ENCODE measurements at places on chromosomes 2 and 18.
A peak's percentile ranks its signal among the peaks of the same experiment; 100 is the strongest.

DNA sequence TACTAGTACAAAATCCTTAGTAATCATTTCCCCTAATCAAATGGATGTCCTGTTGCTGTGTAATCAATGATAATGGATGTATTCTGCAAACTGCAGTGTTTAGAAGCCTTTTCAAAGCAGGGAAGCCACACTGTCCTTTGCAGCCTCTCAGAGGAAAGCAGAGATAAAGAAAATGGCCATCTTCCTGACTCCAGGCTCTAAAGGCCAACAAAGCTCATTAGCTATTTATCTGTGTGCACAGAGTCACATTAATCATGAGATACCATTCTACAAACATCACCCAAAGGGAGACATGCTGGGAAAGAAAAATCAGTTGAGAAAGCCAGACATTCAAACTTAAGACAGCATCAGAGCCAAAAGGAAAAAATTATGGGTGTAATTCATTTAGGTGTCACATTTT, 165.0 kb downstream of the RAD51AP2 start:
- no peak for DNase-seq

- no peak for DNase-seq
Measured at GRCh38 chr2:78779761-78780160, 245.7 kb upstream of the REG3G start.

GRCh38 chr18:31490833-31491232, 7.1 kb upstream of the DSG2 start:
- no peak for DNase-seq

GRCh38 chr2:38268691-38269327, 108.3 kb downstream of the ATL2 start:
- DNase-seq, result no peak

GRCh38 chr2:25537526-25537925, 135.9 kb downstream of the DTNB start:
- DNase-seq, result no peak

DNA sequence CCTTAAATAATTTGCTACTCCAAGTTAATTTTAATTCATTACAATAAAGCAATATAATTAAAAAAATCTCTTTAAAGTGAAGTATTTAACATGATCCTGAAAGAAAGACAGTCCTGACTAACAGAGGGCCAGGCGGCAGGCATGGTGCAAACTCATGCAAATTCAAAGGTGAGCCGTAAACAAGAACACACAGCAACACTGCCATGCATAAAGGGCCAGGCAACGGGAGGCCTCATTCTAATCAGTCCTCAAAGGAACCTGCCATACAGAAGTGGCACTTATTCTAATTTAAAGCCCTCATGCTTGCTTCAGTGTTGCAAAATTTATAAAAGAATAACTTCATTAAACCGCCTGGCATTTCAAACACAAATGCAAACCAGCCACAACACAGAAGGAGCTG, 277.0 kb downstream of the ZNF521 start:
- DNase-seq, result no peak

- DNase-seq, result no peak
Measured at GRCh38 chr2:17864676-17865075, 13.8 kb upstream of the KCNS3 start.

DNA sequence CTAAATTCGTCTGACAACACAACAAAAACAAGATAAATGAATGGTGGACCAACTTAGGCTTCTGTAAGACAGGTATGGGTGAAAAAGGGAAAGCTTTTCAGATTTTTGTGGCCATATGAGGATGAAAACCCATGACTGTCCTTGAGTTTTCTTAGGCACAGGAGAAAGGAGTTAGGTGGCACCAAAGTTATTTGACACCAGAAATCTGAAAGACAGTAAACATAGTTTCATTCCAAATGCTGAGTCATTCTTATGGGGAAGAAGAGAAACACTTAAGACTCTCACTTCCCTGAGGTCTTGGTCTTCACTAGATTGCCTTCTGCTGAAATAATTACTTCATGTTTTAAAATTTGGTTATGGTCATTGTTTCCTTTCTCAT, 5.2 kb upstream of the GPD2 start:
- peak; percentile 62 for DNase-seq

- DNase-seq, result no peak
Measured at GRCh38 chr2:72955228-72956049, 38.1 kb downstream of the EMX1 start.

GRCh38 chr2:104443145-104443544, 410.8 kb upstream of the POU3F3 start:
- DNase-seq, result no peak

DNA sequence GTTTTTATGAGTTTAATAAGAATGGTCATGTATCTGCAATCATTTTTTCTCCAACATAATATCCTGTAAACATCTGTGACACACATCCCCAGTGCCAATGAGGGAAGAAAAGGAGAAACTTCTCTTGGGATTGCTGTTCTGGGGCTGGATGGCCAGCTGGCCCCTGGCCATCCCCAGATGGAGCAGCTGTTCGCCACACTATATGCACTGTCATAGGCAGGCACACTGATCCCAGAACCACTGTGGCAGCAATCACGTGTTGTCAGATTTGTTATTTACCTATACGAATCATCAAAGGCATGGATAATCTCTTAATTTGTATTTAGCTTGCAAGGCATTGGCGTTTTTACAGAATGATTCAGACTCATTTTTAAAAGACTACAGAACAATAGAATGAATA, 167.6 kb upstream of the ACAA2 start:
- no peak for DNase-seq

- DNase-seq, result peak; percentile 6
Measured at GRCh38 chr2:221103930-221104329, 468.2 kb downstream of the EPHA4 start.

- no peak for DNase-seq
Measured at GRCh38 chr2:56217106-56217505, 33.3 kb downstream of the CCDC85A start.

DNA sequence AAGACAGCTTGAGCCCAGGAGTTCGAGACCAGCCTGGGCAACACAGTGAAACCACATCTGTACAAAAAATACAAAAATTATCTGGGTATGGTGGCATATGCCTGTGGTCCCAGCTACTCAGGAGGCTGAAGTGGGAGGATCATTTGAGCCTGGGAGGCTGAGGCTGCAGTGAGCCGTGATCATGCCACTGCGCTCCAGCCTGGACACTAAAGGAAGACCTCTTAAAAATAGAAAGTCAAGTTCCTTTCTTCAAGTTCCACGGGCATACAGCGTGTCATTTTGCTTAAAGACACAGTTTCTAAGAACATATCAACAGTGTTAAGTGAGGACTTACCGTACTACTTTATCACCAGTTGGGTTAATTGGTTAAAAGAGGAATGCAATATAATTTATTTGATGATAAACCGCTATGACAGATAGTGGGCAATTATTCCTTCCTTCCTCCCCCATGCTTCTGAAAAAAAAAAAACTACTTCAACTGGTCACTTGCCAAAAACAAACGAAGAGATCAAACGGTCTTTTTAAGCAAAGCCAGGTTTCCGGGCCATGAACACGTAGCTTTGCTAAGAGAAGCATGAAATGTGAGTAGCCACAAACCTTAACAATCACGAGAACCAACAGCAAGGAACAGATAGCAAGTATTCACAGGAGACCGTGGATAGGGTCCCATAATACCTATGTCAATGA, 21.4 kb downstream of the AP1S3 start:
- DNase-seq, result peak; percentile 40

GRCh38 chr18:46013484-46014189, 46.5 kb upstream of the EPG5 start:
- no peak for DNase-seq

GRCh38 chr2:144310889-144311608, 208.9 kb downstream of the ZEB2 start:
- no peak for DNase-seq

GRCh38 chr2:34012715-34013302, 413.7 kb upstream of the FAM98A start:
- peak; percentile 54 for DNase-seq

GRCh38 chr2:240400371-240401161, 34.9 kb upstream of the GPC1 start:
- DNase-seq, result no peak

GRCh38 chr18:42545825-42546224, 569.7 kb downstream of the RIT2 start:
- DNase-seq, result peak; percentile 41

- DNase-seq, result peak; percentile 72
Measured at GRCh38 chr2:42974721-42975717, 182.6 kb upstream of the HAAO start.

GRCh38 chr2:159484532-159484931, 131.8 kb downstream of the BAZ2B start:
- no peak for DNase-seq

DNA sequence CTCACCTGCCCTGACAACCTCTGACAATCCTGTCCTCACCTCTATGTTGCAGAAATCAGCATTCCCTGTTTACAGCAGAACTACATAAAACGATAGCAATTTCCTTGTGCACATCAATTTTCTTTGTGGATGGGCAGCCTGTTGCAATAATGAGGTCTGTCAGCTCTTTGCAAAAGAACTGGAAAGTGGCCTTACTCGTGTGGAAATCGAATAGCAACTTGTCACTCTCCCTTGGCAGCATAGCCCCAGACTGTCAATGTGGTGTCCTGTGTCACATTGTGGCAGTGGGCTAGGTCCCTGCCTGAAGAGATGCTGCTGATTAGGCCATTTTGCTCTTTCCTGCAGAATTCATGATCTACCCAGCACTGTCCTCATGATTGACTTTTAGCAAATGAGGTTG, 531.9 kb downstream of the CCDC85A start:
- DNase-seq, result no peak

- DNase-seq, result peak; percentile 13
Measured at GRCh38 chr2:168343586-168343985, 96.2 kb upstream of the STK39 start.

DNA sequence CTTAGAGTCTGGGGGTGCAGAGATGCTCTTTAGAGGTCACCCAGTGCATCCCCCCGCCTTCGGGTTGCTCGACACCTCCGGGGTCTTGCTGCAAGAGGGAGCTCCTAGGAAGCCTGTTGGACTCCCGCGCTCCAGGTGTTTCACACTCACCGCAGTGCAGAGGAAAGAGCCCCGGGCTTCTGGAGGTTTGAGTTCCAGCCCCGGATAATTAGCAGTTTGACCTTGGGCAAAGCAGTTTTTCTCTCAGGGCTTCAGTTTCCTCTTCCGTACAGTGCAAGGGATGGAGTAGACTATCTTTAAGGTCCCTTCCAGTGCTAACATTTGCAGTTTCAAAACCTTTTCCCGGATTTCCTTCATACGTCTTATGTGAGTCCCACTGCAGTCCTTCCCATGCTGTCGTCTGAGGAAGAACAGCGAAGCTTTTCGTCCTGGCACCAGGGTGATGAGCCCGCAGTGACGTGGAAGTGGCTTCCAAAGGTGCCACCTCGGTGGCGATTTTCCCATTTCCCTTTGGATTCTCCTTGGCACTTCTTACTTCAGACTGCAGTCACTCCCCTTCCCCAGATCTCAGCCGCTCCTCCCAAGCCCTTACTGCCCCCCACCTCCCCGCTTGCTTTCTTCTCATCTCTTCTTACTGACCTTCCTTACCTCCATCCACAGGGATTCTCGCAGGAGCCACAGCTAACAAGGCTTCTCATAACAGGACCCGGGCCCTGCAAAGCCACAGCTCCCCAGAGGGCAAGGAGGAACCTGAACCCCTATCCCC, 585 bp downstream of the PNKD start:
- no peak for DNase-seq

GRCh38 chr2:226267516-226268289, 531.9 kb downstream of the IRS1 start:
- DNase-seq, result peak; percentile 20

DNA sequence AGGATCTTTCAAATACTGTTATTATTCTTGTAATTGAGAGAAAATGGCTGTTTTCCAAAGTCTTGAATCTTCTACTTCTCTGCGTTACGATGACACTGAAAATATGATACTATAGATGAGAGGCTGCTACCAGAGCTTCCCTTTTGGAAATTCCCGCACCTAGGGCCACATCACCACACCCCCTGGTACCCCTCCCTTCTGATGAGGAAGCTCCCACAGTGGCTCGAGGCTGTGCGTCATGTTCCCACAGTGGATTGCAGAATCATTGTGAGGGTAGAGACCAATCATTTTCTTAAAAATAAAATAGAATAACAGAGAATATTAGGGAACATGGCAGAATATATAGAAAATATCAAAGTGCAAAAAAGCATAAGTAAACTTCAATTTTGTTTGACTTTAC, 268.9 kb upstream of the SMIM21 start:
- no peak for DNase-seq

DNA sequence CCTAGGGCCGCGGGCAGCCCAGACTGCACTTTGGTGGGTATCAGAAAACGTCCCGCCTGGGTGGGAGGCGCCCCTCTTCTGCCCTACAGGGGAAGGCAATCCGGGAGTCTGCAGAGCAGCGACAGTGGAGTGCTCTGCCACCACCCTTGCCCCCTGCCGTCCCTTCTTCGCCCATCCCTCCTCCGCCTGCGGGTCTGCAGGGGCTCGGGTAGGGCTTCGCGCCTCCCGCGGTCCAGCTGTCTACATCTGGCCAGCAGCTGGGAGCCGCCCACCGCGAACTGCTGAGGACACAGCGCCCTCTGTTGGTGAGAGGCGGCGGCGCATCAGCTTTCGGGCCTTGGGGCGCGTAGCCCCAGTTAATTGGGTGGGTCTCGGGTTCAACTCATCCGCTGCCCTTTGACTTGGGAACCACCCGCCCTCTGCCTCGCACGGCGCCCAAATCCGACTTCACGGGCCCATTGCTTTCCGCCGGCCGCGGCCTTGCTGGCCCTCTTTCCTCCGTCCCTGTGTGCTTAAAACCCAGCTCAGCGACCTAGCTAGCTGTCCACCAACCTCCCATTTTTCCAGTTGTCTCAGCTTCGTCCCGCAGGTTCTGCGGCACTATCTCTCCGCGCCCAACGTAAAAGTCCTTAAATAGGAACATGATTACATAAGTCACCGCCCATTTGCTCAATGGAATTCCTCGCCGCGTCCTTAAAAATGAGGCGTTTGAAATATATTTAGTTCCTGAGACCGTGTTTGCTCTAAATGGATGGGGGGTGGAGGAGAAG, 17.6 kb downstream of the WNT10A start:
- peak; percentile 43 for DNase-seq

DNA sequence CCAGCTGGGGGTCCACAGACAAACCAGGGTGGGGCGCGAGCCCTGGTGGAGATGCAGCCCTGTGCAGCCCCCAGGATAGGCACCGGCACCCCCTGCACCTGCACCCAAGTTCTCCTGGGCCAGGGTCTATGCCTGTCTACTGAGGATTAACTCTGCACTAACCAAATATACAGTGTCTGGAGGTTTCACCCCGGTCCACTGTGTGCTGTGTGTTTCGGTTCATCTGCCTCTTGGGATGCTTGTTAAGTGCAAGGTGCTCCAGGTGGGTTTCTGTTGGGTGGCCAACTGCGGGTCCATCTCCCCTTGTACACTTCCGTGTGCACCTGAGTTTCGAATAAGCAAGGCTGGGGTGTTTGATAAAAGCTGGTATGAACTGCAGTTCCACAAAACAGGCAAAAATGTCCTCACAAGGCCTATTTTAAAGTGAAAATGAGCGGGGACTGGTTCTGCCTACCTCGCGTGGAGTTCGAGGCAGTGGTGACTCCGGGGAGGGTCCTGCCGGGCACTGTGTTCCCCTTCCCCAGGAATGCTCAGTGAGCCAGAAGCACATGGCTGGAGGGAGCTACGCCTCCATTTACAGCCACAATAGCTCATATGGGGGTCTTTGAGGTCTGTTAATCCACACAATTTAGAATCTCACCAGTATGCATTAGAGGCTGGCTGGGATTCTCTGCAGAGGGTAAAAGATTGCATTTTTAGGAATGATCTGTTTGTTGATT, 70.7 kb downstream of the EDAR start:
- no peak for DNase-seq
